ENCODE measurements at places on chromosomes 2 and 18.
A peak's percentile ranks its signal among the peaks of the same experiment; 100 is the strongest.

- DNase-seq: no peak
Measured at GRCh38 chr2:201806442-201807170, at the start of gene CDK15. Gene CDK15 (plus strand): TSS chr2:201806537. CDS start chr2:201806665, 128 bp downstream.

DNA sequence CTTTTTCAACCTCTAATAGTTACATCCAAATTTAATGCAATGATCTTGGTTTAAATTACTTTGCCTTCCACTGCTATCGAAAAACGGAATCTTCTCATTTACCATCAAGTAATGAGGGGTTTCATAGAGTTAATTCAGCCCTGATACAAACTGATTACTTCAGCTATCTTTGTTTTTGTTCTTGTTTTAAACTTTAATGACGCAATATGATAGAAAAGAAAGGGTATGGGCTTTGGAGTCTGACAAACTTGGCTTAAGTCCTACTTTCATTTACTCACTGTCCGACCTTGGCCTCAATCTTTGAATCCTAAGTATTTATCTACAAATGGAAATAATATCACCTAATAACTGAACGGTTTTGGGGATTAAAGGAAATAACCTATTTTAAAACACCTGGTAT is 16.1 kb downstream of the ADAM17 start:
- DNase-seq: no peak

GRCh38 chr2:119231975-119232665 is 8.5 kb downstream of the STEAP3 start:
- peak; percentile 71 for DNase-seq

- DNase-seq: no peak
Measured at GRCh38 chr2:64201151-64201550, 56.9 kb upstream of the PELI1 start.

DNA sequence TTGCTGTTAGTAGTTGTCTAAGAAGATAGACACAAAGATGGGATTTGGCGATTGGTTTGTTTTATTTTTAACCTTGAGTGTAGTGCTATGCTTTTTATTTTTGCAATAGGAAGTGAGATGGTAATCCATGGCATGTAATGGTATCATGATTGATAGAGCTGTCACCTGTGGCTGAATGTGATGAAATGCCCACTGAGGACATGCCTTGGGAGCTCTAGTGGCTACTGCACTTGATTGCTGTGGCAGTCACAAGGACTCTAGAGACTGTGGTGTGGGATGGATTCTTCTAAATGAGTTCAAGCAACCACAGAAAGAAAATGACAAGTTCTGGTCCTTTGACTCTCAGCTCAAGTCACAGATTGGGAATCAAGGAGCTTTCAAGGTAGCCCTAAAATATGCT is 139.4 kb downstream of the CYRIA start:
- no peak for DNase-seq

- no peak for DNase-seq
Measured at GRCh38 chr2:25354116-25354515, 12.4 kb upstream of the DNMT3A start.

DNA sequence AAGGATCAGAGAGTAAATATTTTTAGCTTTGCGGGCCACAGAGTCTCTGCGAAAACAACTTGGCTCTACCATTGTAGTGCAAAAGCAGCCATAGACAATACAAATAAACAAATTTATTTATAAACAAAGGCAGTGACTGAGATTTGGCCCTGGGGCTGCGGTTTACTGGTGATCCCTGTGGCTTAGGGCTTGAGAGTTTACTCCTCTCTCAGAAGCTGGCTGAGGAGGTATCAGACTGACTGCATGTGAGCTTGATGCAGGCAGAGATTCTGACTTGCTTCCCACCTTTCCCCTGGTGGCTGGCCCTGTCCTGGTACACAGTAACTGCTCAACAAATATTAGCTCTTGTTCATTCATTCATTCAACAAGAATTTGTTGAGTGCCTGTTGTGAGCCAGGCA is 81.5 kb downstream of the PRKCE start:
- DNase-seq: no peak

- DNase-seq: no peak
Measured at GRCh38 chr2:120161190-120161589, 62.0 kb downstream of the TMEM185B start.

DNA sequence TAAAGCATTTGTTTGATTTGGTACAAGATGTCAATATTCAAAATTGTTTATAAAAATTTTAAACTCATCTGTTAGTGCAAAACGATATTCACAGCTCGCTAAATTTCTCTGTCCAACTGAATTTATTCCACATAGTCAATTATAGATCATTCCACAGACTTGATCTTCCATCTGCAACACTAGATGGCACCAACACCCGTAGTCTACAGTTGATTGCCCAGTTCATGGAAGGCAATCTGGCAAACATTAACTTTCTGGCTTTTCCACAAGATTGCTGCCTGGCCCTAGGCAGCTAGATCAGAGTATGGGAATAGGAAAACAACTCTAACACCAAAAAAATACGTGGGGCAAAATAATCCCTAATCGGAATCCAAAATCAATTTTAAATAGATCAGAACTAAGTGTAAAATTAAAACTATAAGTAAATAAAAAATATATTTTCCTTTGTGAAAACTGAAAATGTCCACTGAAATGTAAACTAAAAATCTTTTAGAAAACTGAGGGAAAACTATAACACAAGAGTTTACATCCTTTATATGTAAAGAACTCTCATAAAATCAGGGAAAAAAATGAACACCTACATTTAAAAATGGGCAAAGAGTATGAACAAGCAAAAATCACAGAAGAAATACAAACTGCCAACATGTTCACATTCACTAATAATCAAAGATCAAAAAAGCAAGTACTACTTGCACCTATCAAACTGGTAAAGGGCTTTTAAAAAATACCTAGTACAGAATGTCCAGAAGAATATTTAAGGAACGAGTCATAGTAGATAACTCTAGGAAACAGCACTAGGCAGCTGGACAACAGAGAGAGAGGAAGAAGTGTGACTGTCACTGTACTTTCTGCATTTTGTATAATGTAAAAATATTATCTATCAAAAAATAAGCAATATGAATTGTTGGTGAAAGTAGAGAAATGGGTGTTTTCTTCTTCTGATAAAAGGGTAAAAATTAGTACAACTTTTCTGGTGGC is 35.0 kb downstream of the RTN4 start:
- peak; percentile 17 for DNase-seq
